ENCODE measurements at places on chromosomes 7 and 10. TPM values are rescaled to one million over a fixed set of nuclear protein-coding genes. Genes with fewer than 3 reads are reported as not detected.

Gene WDFY4
- total RNA-seq, result 44.4 TPM

Gene ATE1
- 26.0 TPM for total RNA-seq

Gene PTPN20
- 4.0 TPM for total RNA-seq

Gene SLC16A12
- 1.0 TPM for total RNA-seq

Gene GNG11
- total RNA-seq, result 23.2 TPM

DNA sequence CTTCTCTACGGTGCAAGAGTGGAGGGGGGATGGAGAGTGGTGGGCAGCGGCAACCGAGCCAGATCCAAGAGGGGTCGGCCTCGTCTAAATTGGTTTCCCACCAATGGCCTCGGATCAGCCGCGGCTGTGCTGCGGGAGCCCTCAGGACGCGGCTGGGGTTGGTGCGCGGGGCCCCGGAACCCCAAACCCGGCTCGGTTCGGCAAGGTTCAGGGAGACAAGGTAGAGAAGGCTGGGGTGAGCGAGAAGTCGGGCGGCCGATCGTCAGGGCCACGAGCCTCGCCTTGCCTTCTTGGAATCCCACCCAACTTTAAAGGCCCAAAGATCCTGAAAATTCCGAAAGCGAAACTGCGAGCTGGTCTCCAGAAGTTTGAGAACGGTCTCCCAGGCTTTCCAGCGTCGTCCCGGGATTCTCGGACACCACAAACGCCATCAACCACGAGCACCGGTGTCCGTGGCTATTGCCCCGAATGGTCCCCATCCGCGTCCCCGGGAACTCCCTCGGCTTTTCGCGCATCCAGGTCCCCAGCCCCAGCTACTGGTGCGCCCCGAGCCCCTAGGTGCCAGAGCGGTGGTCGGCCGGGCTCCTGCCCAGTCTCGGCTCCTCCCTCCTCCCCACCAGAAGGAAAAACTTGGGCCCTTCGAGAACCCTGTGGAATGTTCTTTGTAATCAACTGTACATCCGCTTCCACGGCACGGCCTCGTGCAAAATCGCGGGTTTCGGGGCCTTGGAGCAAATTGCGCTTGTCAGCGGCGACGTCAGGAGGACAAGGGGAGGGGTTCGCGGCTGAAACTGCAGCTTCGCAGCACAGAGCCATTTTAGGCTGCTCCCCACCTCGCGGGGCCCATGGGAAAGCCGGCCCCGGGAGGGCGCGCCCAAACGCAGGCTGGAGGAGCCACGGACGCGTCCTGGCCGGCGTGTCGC lies 3.2 kb downstream of the SFMBT2 start:
- DNase-seq, result peak; percentile 72

DNA sequence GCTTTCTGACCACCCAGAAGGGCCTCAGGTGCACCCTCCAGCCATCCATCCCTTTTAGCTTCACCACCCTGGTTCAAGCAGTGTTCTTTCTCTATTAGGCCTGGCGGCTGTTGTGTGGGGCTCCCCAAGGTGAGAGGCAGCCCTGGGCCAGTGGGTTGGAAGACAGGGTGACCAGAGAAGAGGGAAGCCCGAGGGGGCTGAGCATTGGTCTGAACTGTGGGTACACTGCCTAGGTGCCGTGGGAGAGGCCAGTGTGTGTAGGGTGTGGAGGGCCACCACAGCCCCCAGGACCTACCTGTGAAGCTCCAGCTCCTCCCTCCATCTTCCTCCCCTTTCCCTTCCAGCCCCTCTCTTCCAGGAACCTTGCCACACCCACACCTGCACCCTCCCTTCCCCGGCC lies 9.1 kb upstream of the MTPAP start:
- no peak for DNase-seq

DNA sequence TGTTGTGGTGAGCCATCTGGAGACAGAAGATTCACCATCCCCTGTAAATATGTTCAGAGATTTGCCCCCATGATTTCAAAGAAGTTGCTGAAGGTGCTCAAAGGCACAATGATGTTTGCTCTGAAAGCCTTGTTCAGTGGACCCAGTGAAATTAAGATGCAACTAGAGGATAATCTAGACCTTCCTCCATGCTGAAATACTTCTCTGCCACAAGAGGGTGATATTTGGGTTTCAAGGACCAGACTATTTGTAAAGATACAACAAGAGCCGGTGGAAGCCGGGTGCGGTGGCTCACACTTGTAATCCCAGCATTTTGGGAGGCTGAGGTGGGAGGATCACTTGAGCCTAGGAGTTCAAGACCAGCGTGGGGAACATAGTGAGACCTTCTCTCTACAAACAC lies 13.5 kb upstream of the MSRB2 start:
- DNase-seq, result no peak

GRCh38 chr7:71517940-71518699 lies 386.2 kb downstream of the GALNT17 start:
- no peak for DNase-seq

All from lower lobe of right lung (tissue), 2 donors.